ENCODE measurements at places on chromosomes 5 and 9.

DNA sequence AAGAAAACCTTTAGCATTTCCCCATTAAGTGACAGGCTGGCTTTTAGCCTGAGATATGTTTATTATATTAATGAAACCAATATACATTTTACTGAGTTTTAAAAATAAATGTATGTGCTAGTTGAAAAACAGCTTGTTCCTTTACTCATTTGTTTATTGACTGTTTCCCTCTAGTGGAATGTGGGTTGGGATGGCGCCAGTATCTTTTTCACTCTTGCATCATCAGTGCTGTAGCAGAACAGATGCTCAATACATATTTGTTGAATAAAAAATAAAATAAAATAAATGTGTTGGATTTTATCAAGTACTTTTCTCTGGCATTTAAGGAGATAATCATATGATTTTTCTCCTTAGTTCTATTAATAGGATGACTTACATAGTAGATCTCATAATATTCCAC is 43.0 kb downstream of the FSTL4 start:
- no peak overlapping the region for H3K27ac ChIP-seq
- H3K36me3 ChIP-seq = no peaks in the 10 kb centered on the region
- no peak for DNase-seq
- no peak overlapping the region for H3K4me3 ChIP-seq
- H3K4me1 ChIP-seq = no peaks in the 10 kb centered on the region

DNA sequence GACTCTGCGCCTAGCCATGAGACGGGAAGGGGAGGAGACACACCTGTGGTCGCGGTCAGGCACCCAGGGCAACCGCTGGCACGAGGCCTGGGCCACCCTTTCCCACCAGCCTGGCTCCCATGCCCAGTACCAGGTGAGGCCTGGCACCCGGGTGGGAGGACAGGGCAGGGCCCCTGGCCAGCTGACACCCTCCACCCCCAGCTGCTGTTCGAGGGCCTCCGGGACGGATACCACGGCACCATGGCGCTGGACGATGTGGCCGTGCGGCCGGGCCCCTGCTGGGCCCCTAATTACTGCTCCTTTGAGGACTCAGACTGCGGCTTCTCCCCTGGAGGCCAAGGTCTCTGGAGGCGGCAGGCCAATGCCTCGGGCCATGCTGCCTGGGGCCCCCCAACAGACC is 5.0 kb downstream of the MAMDC4 start:
- H3K36me3 ChIP-seq = peaks cover 11% of the 10 kb centered on the region
- H3K4me3 ChIP-seq = no peak overlapping the region
- H3K4me1 ChIP-seq = no peaks in the 10 kb centered on the region
- H3K27me3 ChIP-seq = no peaks in the 10 kb centered on the region
- no peak overlapping the region for H3K27ac ChIP-seq

DNA sequence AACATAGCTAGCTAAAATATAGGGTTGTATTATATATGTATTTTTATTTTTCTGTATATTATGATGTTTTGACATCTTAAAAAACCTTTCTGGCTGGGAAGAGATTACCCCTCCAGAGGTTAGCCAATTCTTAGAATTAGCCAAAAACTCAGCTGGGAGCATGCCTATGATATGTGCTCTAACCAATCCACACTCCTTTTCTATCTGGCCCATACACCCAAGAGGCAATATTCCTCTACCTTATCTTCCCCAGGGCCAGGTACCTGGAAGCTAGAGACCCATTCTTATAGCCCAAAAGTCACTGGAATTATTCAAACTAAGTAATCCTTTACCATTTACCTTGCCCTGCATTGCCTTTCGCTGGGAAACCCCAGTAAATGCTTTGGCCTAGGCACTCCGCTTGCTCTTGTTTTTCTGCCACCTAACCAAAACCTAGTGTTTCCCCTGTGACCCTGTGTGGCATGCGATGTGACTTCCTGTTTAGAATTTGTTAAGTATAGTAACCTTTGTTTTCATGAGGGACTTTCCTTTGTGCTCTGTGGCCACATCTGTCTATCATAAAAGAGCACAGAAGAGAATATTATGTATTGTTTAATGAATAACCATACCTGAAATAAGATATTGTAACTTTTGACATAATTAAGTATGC is 37.4 kb downstream of the CSNK1G3 start:
- DNase-seq = peak; percentile 86
- H3K4me1 ChIP-seq = peaks cover 12% of the 10 kb centered on the region
- H3K36me3 ChIP-seq = peaks cover 2% of the 10 kb centered on the region
- H3K4me3 ChIP-seq = no peak overlapping the region
- peak overlapping the region; percentile 6 for H3K27ac ChIP-seq

GRCh38 chr9:110156416-110156815 is 51.5 kb downstream of the C9orf152 start:
- peaks cover 38% of the 10 kb centered on the region for H3K4me1 ChIP-seq
- H3K4me3 ChIP-seq = no peak overlapping the region
- no peak overlapping the region for H3K27ac ChIP-seq
- no peaks in the 10 kb centered on the region for H3K27me3 ChIP-seq

DNA sequence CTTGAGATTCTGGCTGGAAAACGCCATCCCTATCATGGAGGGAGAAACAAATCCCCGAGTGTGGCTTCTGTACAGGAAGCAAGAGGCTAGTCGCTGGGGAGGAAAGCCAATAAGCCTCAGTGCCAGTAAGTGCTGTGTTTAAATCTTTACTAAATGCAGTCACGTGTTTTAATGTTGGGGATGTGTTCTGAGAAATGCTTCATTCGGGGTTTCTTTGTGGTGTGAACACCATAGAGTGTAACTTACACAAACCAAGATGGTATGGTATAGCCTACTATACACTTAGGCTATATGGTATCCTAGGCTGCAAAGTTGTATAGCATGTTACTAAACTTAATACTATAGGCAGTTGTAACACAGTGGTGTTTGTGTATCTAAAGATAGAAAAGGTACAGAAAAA is 94.7 kb downstream of the GCNT1 start:
- H3K4me3 ChIP-seq = no peak overlapping the region
- no peak overlapping the region for H3K27ac ChIP-seq
- no peaks in the 10 kb centered on the region for H3K27me3 ChIP-seq
- H3K36me3 ChIP-seq = no peaks in the 10 kb centered on the region

GRCh38 chr5:65907135-65907534 is 19.2 kb upstream of the ERBIN start:
- no peaks in the 10 kb centered on the region for H3K27me3 ChIP-seq
- DNase-seq = no peak
- H3K36me3 ChIP-seq = no peaks in the 10 kb centered on the region
- H3K4me3 ChIP-seq = no peak overlapping the region
- no peak overlapping the region for H3K27ac ChIP-seq
- H3K4me1 ChIP-seq = no peaks in the 10 kb centered on the region

DNA sequence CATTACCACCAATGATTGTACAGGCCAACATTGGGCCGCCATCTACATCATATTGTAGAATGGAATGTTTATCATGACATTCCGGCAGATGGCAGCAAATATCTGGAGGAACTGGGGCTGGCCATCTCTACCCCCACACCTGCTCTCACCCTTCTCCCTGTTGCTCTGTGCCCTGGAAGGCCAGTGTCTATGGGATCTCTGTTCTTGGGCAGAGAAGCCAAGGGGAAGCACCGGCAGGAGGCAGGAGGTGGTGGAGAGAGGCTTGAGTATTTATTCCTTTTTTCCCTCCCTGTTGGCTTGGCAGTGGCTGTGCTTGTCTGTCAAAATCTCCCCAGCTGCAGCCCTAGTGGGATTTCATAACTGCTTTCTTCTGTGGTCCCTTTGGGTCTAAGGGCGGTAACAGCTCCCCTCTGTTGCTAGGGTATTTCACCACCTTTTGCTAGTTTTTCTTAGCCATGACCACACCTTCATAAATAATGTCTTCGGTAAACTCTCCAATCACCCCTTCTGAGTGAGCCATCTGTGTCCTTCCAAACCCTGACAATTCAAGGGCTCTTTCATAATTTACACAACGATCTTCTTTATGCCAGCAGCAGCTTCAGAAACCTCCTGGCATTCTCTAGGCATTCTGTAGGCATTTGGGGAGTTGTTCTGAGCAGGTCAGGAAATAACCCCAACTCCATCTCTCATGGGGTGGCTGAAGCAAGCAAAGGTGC is 225.8 kb downstream of the MELK start:
- no peak for DNase-seq
- H3K36me3 ChIP-seq = no peaks in the 10 kb centered on the region
- no peaks in the 10 kb centered on the region for H3K27me3 ChIP-seq
- no peak overlapping the region for H3K4me3 ChIP-seq
- H3K4me1 ChIP-seq = no peaks in the 10 kb centered on the region
- no peak overlapping the region for H3K27ac ChIP-seq

- DNase-seq = no peak
- H3K4me3 ChIP-seq = no peak overlapping the region
- no peaks in the 10 kb centered on the region for H3K27me3 ChIP-seq
- no peak overlapping the region for H3K27ac ChIP-seq
- H3K4me1 ChIP-seq = no peaks in the 10 kb centered on the region
These were observed 172.8 kb upstream of the PLCXD3 start for GRCh38 chr5:41683181-41683580.

- H3K36me3 ChIP-seq = peaks cover 7% of the 10 kb centered on the region
- H3K27me3 ChIP-seq = no peaks in the 10 kb centered on the region
- H3K4me1 ChIP-seq = no peaks in the 10 kb centered on the region
These were observed 240.9 kb upstream of the TBCA start for GRCh38 chr5:78016863-78017529.

- H3K4me1 ChIP-seq = peaks cover 68% of the 10 kb centered on the region
- peak overlapping the region; percentile 21 for H3K27ac ChIP-seq
- no peak overlapping the region for H3K4me3 ChIP-seq
- peaks cover 22% of the 10 kb centered on the region for H3K27me3 ChIP-seq
These were observed 1.7 kb upstream of the NTMT1 start for GRCh38 chr9:129624168-129624759.

DNA sequence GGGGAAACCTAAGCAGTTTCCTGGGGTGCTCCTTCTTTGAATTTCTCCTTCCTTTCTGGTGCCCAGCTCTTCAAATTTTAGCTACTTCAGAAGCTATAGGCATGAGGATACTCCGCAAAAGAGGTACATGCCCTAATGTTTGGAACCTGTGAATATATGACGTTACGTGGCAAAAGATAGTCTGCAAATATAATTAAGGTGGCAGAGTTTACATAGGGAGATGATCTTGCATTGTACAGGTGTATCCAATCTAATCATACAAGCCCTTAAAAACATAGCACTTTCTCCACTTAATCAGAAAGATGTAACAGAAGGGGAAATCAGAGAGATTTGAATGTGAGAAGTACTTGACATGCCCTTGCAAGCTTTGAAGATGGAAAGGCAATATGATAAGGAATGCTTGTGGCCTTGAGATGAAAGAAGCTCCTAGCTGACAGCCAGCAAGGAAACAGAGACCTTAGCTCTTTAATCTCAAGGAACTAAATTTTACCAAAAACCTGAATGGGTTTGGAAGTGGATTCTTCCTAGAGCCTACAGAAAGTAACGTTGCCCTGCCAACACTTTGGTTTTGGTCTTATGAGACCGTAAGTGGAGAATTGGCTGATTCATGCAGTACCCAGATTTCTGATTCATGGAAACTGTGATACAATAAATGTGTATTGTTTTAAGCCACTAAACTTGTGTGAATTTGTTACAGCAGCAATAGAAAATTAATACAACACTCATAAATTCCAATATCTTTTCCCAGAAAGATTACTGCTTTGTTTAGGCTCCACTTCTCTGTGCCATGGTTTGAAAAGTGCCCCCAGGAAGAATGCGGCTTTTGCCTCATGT is 268.4 kb downstream of the FAM170A start:
- no peaks in the 10 kb centered on the region for H3K4me1 ChIP-seq
- no peaks in the 10 kb centered on the region for H3K27me3 ChIP-seq
- no peaks in the 10 kb centered on the region for H3K36me3 ChIP-seq
- H3K27ac ChIP-seq = no peak overlapping the region
- no peak for DNase-seq
- no peak overlapping the region for H3K4me3 ChIP-seq

DNA sequence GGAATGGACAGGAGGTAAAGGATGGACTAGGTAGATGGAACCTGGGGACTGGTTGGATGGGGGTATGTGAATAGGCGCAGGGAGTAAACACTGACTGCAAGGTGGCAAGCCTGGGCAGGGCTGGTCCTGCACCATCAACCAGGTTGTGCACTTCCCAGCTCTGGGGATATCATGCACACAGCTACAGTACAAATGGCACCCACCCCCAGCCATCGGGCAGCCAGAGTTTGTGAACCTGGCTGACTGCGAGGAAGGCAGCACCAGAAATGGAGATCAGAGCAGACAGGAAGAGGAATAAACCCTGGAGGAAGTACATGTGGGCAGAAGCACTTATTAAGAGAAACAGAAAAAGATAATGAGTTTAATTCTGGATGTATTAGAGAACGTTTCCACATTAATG is 229.1 kb downstream of the ESM1 start:
- no peak overlapping the region for H3K27ac ChIP-seq
- no peak overlapping the region for H3K4me3 ChIP-seq
- H3K4me1 ChIP-seq = peaks cover 14% of the 10 kb centered on the region
- H3K27me3 ChIP-seq = no peaks in the 10 kb centered on the region
- peak; percentile 17 for DNase-seq

GRCh38 chr5:147957901-147958300 is 51.6 kb upstream of the C5orf46 start:
- no peak overlapping the region for H3K27ac ChIP-seq
- H3K4me1 ChIP-seq = no peaks in the 10 kb centered on the region
- no peaks in the 10 kb centered on the region for H3K27me3 ChIP-seq
- no peak overlapping the region for H3K4me3 ChIP-seq

DNA sequence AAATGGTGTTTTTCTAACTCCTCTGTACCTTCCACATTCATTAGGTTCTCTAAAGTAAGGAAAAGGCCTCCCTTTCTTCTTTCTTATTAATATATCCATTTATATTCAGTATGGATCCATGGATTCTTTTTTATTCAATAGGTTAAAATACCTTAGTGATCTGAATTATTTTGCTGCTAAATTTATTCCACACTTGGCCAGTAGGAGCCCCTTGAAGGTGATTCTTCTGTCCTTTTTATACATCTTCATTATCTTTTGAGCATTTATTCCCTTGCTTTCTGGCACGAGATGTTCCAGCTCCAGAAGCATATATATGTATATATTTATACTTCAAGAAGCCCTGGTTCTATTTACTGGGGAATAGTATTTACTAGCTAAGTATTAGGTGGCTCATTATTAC is 311.8 kb upstream of the SGCD start:
- no peaks in the 10 kb centered on the region for H3K36me3 ChIP-seq
- no peaks in the 10 kb centered on the region for H3K4me1 ChIP-seq
- no peak overlapping the region for H3K27ac ChIP-seq
- no peak overlapping the region for H3K4me3 ChIP-seq

- no peak for DNase-seq
- no peak overlapping the region for H3K4me3 ChIP-seq
- H3K27me3 ChIP-seq = no peaks in the 10 kb centered on the region
- H3K27ac ChIP-seq = no peak overlapping the region
- no peaks in the 10 kb centered on the region for H3K4me1 ChIP-seq
These were observed 51.6 kb upstream of the RPL26L1 start for GRCh38 chr5:172907657-172908056.

DNA sequence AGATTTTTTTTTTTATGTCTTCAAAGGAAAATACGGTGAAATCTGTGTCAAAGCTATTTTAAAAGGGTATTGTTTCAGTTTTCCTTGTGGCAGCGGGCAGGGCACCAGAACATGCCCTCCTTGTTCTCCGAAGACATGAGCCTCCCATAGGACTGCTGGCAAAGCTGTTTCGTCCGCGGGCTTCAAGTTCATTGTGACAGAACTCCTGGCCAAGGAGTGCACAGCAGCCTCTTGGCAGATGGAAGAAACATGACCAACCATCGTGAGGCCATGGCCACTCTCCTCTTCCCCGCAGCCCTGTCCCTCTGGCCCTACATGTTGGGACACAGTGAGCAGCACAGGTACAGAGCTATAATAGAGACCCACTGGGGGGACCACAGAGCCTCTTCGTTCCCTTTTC is 99.5 kb downstream of the AOPEP start:
- DNase-seq = no peak
- no peak overlapping the region for H3K4me3 ChIP-seq
- H3K27ac ChIP-seq = no peak overlapping the region
- no peaks in the 10 kb centered on the region for H3K27me3 ChIP-seq
- H3K4me1 ChIP-seq = no peaks in the 10 kb centered on the region
- peaks cover 3% of the 10 kb centered on the region for H3K36me3 ChIP-seq
